Bronchial smooth muscle cell (primary cell): ENCODE measurements at places on chromosomes 7 and 10. TPM values are rescaled to one million over a fixed set of nuclear protein-coding genes. Genes with fewer than 3 reads are reported as not detected.

RHBDD2 gene
- total RNA-seq, result 7.3 and 13.4 TPM in 2 replicates

MSRB2 gene
- total RNA-seq, result 15.6 and 18.5 TPM in 2 replicates

UBE3C gene
- total RNA-seq, result 36.0 and 59.7 TPM in 2 replicates

OR2A14 gene
- total RNA-seq, result not detected in 2 replicates

KCND2 gene
- 3.3 and 5.0 TPM in 2 replicates for total RNA-seq

NUTM2B gene
- total RNA-seq, result 0.16 and 0.52 TPM in 2 replicates
